ENCODE measurements at places on chromosomes 16 and 17.

- no peak for DNase-seq
These were observed 722 bp downstream of the CDC27 start for GRCh38 chr17:47188271-47188875.

GRCh38 chr16:10562361-10562899 lies 18.0 kb downstream of the EMP2 start:
- no peak for DNase-seq

GRCh38 chr17:75832652-75833400 lies 11.4 kb downstream of the UNC13D start:
- DNase-seq, result no peak

DNA sequence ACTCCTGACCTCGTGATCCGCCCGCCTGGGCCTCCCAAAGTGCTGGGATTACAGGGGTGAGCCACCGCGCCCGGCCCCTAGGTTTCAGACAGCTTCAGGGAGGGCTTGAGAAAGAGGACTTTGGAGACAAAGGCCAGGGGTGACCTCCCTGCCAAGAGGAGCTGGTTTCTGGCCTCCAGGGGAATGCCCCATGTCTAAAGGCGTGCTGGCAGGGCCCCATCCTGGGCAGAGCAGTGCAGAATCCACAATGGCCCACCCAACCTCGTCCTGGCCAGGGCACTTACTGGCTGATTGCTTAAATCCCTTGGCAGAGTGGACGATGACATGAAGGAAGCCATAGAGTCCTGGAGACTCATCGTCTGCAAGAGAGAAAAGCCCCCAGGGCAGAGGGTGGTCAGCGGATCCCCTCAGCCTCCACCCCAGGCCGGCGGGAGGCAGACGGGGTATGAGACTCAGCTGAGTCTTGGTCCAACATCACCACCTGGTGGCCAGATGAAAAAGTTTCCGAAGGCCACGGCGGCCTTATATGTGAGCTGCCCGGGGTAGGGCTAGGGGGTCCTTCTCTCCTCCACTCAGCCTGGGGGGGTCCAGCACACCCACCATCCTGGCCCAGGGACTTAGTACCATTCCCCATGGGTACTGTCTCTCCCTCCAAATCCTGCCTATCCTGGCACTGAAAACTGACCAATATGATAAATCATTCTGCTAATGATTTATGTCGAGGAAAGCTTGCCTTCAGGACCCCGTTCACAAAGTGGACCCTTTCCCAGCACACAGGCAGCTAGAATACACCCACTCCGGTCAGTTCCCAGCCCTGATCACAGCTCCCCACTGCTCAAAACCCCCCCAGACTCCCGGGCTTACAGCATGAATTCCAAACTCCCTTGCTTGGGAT lies 59.1 kb downstream of the TIMM22 start:
- DNase-seq, result peak; percentile 77

- no peak for DNase-seq
These were observed 31.3 kb downstream of the SPOP start for GRCh38 chr17:49646391-49647255.

DNA sequence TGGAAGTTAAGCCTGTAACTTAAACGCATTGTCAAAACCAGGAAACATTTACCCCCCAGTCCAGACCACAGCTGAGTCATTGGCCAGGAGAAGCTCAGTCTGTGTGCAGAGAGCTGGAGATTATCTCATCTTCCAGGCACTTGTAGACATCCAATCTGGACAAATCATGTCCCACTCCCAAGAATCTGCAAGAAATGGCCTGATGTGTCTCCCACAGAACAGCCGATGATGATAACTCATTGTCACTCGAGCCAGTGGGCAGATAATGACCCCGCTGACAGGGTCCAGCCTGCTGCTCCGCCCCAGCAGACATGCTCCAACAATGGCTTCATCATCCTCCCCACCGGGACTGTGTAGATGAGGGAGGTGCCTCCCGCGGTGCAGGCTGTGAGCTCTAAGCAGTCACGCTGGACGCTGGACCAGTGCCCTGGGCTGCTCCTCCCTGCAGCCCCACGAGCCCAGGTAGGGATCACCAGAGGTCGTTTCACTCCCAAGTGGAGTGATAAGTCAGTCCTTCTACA lies 322.5 kb downstream of the C16orf95 start:
- DNase-seq, result no peak

DNA sequence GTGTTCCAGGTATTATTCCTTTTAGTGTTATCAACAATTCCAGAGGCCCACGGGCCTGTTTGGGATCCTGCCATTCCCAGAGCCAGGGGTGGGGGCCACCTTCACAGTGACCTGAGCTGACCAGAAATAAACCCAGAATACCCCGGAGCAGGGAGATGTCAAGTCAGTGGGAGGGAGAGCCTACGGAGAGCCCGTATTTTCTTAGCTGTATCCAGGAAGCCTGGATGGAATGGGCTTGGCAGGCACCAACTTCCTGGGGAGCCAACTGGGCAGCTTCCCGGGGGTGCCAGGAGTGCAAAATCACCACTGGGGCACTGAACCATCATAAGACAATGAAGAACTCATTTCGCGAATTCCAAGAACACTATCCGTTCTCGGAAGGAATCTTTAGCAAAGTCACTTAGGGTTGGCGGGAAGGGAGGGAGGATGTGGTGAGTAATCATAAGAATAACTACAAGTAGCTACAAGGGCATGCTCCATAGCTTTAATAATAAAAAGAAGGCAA lies 13.2 kb upstream of the MRTFB start:
- no peak for DNase-seq

- no peak for DNase-seq
These were observed 71.2 kb upstream of the GNG13 start for GRCh38 chr16:871562-872345.

GRCh38 chr17:19304209-19304608 lies 58.3 kb downstream of the B9D1 start:
- DNase-seq, result no peak

DNA sequence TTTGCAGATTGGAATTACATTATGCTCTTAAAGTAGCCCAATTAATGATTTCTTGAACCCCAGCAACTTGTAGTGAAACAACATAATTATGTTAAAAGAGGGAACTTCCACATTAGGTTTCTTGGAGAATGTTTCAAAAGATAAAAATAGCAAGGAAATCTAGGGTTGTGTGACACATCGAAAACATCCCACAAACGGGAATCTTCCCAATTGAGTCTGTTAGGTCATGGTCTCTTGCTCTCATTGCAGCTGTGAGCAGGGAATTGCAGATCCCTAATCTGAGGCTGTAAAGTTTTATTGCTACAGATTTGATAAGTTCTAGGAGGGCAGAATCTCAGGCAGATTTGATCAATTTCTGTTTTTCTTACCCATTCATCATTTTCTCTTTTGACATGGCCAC lies 6.7 kb upstream of the LPO start:
- DNase-seq, result no peak

DNA sequence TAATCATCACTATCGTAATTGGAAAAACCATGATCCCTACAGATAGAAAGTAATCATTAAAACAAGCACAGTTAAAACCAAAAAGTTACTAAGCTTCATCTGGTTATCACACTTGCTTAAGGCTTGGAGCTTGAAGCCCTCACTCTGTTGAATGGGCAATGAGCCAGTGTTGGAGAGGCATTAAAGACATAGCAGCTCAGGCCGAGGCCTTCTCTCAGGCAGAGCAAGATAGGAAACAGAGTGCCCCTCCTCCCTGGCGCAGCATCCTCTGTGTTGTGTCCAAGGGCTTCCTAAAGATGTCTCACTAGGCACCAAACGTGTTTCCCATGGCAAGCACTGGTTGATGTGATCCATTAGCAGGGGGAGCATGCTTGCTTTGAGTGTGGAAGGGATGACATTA lies 34.9 kb upstream of the LGALS9 start:
- DNase-seq, result no peak

GRCh38 chr16:67021321-67021720 lies 7.6 kb upstream of the CBFB start:
- no peak for DNase-seq

- no peak for DNase-seq
These were observed 3.7 kb upstream of the UNC13D start for GRCh38 chr17:75847614-75848522.

- no peak for DNase-seq
These were observed 216.0 kb downstream of the ZNF423 start for GRCh38 chr16:49639739-49640431.

- no peak for DNase-seq
These were observed 67.9 kb upstream of the HAS3 start for GRCh38 chr16:69037373-69038160.

GRCh38 chr16:25914357-25914962 lies 222.7 kb downstream of the HS3ST4 start:
- DNase-seq, result no peak

- no peak for DNase-seq
These were observed 24.4 kb upstream of the ADCY9 start for GRCh38 chr16:4140652-4141051.

GRCh38 chr16:4677994-4678393 lies 15.4 kb upstream of the NUDT16L1 start:
- no peak for DNase-seq

- no peak for DNase-seq
These were observed 210.2 kb downstream of the PARN start for GRCh38 chr16:14419817-14420216.

DNA sequence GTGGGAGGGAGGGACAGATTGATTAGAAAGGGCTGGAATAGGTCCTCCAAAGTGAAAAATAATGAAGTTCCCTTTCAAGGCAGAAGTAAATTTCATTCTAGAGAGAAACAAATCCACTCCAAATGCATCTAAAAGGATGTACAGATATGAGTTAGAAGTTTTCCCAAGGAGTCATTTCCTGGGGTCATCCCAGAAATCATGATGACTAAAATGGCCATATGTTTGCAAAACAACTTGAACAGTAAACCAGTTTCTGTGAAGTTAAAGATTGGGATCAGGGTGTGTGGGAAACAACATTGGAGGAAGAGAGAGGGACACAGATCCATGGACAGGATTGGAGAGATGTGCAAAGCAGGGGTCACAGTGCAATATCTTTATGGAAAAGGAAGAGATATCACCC lies 32.5 kb upstream of the ARHGAP44 start:
- DNase-seq, result no peak

DNA sequence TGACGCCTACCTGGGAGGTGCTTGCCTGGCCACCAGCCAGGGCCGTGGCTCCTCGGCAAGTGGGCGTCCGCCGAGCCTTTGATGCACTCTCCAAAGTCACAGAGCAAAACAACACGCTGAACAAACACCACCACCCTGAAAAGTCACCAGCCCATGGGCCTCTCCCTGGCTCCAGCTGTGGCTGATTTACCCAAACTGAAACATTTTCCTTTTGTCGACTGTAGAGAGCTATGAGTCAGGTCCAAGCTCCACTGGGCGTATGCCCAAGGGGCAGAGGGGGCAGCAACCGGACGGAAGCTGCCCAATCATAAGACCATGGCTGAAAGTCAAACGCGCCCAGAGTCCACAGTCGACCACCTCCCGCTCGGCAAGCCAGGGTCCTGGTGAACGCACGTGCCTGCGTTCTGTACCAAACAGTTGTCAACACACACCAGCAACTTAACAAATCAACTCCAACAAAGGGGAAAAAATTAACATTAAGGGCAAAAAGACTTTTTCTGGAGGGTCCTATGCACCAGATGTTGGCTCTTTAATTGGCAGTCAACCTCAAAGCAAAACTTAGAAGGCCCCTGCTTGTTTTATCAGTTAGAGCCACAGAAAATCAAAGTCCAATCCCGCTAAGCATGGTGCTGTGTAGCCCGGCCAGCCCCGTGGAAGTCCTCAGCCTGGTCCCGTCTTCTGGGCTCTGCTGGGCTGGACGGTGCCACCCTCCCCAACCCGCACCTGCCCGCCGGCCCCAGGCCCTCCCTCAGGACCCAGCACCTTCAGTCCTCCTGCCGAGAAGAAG lies 47.3 kb downstream of the TBC1D16 start:
- no peak for DNase-seq

DNA sequence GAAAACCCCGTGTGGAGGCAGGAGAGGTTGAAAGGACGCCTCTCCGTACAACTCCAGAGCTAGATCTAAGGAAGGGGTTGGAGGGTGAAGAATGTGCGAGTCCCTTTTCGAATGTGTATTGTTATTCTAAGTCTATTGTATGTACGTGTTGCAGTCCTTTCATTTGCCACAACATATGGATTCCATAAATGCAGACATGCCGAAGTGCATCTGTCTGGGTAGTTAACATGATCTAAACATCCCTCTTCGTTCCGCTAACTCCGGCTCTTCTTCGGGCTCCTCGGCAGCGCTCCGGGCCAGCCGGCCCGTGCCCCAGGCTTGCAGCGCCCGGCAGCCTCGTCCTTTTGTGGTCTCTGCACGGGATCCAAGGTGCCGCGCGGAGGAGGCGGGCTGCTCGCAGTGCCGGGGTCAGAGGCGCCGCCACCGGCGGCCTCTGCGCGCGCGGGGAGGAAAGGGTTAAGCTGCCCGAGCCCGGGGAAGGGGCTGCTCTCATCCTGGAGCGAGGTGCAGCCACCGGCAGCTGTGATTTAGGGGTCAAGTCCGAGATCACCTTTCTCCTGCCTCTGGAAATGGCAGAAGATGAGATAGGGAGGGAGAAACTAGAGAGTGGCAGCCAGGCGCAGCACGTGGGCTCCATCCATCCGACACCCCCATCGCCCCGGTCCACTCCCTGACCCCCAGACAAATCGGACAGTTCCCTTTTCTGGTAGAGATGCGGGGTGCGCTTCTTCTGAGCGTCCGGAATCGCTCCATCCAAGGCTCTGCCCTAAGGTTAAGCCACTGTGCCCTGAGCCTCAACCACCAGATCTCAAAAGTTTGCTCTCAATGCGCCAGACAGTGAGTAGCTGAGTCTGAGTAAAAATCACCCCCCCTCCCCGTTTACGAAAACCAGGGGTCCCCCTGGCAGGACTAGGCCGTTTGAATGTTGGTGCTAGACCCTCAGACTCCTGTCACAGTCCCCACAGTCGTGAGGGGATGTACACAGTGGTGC lies 15.1 kb upstream of the ZFHX3 start:
- DNase-seq, result no peak

DNA sequence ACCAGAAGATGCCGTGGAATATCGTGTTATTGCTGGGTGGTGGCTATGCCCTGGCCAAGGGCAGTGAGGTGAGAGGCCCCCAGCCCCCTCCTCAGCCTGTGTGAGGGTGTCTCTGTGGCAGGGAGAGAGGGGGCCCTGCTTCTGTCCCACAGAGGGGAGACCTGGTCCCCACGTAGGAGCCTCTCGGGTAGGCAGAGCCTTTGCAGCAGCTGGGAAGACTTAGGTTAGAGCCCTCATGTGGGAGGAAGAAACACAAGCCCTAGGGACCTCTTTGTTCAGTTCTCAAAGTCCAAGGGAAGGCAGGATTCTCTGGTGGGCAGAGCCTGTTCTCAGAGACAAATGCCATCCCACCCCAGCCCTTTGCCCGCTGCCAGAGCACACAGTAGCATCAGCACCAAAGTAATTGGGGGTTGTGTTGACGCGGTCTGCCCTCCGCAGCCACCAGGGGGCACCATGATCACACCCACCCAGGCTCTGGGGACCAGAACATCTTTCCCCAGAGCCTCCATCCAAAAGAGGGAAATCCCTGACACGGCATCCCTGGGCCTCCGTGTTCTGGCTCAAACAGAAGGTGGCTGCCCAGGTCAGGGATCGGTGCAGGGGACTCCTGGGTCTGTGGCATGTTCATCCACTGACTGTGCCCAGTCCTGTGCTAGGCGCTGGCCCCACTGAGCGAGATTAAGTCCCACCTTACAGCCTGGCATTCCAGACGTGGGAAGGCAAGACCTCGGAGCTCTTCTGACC lies 11.5 kb upstream of the FOXN1 start:
- DNase-seq, result peak; percentile 66

- DNase-seq, result no peak
These were observed 723.1 kb downstream of the CDH11 start for GRCh38 chr16:64398793-64399192.

GRCh38 chr16:66300037-66300436 lies 66.5 kb upstream of the CDH5 start:
- no peak for DNase-seq

GRCh38 chr16:47046726-47047523 lies 73.5 kb upstream of the DNAJA2 start:
- DNase-seq, result no peak

All from mesothelial cell of epicardium (in vitro differentiated cells).